ENCODE measurements at places on chromosomes 5 and 9.

GRCh38 chr9:3807601-3808000 is 281.8 kb upstream of the RFX3 start:
- no peak for DNase-seq

DNA sequence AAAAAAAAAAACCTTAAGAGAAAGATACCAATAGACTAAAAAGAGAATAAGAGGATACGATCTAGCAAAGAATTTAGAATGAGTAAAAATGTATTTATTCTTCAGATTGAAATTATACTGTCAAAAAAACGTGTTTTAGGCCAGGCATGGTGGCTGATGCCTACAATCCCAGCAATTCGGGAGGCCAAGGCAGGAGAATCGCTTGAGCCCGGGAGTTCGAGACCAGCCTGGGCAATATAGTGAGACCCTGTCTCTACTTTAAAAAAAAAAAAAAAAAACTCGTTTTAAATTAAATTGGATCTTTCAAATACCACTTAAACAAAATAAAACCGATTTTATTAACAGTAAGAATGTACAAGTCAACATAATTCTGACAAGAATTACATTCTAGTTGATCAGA is 41.8 kb downstream of the FBXL17 start:
- DNase-seq = no peak

DNA sequence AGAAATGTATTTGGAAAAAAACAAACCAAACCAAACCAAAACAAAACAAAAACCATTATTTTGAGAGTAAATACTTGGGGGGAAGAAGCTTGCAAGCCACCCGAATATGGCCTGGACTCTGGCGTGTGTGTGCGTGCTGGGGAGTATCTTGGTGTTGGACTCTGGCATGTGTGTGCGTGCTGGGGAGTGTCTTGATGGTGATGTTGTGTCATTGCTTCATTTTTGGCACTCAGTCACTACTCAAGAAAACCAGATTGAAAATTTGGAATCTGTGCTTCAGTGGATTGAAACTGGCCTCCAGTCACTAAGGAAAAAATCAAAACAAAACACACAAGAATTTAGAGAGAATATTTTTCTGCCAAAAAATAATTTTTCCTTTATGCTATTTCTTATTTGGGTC is 76.1 kb downstream of the ARRDC3 start:
- no peak for DNase-seq

DNA sequence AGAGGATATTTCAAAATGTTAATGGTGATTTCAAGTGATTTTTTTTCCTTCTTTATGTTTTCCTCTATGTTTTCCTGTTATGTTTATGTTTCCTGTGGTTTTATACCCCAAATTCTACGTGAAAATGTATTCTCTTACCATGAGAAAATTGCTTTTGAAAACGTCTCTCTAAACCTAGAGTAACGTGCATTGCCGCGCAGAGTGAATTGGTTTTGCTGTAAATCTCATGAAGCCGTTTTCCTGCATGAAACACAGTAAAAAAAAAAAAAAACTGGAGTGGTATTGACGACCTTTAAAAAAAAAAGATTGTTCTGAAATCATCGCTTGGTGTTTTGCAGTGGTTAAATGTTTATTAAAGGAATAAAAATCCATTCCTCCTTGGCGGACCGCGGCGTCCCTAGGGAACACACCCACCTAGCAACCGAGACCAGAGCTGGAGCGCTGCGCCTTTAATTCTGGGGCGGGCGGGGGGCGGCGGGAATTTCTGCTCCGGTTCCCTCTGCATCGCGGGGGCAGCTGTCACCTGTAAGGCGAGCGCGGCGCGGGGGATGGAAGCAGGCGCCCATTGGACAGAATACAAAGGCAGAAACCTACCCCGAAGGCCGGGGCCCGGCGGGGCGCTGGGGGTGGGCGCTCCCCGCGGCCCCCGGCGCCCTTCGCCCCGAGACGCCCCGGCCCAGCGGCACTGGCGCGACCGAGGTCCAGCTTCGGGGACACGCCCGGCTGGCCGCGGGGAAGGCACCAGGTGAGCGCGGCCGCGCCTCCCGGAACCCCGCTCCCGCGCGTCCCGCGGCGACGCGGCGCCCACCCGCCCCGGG is at the start of gene SOWAHA:
Gene SOWAHA (plus strand): TSS at position 522 of the 818 bp plus-strand sequence. CDS start 320 bp downstream, outside the sequence.
- DNase-seq = peak; percentile 43

DNA sequence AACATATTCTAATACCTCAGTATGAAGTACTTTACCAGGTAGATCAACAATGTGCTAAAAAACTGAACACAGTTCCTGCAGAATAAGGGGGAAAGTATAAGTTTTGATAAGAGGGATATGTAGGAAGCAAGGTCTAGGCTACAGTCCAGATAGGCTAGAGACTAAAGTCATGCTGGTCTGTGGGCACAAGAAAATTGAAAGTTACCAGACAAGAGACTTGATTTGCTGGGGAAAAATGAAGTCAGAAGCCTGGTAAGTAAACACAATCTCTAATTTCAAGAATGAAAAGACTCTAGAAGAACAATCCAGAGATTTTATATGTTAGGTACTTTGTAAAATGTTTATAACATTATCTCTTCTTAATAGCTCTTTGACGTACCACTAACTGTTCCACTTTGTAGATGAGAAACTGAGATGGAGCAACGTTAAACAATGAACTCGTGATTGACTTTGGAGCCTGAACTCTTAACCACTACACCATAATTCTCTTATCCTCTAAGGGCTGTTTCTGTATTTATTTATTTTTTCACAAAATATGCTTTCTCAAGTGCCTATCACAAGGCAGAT is 19.5 kb downstream of the ADAMTS6 start:
- no peak for DNase-seq

- no peak for DNase-seq
These were observed 17.4 kb upstream of the RARS1 start for GRCh38 chr5:168468836-168469235.

- DNase-seq = no peak
These were observed 138.0 kb downstream of the ENC1 start for GRCh38 chr5:74502479-74502950.

DNA sequence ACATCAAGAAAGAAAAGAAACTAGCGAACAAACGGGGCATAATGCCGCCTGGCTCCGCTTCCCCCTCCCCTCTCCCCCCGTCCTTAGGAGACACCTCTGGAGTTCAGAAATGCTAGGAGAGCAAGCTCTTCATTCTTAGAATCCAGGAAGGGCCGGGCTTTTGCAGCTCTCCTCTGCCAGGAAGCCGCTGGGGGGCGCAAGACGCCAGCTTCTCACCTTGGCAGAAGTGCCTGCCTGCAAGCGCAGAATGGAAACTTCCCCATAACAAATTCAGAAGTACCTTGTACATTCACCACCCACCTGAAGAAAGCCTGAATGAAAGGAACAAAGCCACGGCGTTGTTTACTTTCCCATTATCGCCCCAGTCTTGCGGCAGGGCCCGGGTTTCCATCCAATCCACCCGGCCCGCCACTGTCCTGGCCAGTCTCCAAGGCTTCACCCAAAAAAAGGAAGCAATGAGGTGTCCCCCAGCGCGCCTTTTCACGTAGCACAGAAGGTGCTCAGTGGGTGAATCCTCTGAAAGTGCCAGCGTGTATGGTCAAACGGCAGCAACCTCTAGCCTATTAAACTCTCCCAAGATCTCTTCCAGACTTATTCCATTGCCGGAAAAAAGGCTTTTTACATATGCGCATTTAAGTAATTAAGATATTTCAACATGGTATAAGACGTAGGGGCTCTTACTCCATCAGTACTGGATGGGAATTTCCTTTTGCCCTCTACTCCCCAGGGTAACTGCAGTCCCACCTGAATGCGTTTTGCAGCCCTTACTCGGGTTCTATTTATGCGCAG is 1.6 kb upstream of the GADD45G start:
- DNase-seq = peak; percentile 91
